ENCODE measurements at places on chromosomes 2 and 18. TPM values are rescaled to one million over a fixed set of nuclear protein-coding genes. Genes with fewer than 3 reads are reported as not detected.

- H3K4me3 ChIP-seq, result peak overlapping the region; percentile 81
- H3K4me1 ChIP-seq, result peaks cover 7% of the 10 kb centered on the region
- peak overlapping the region; percentile 39 for H3K27ac ChIP-seq
- peak; percentile 62 for DNase-seq
These were observed 515 bp downstream of the TSHZ1 start for GRCh38 chr18:75211002-75211621.

DNA sequence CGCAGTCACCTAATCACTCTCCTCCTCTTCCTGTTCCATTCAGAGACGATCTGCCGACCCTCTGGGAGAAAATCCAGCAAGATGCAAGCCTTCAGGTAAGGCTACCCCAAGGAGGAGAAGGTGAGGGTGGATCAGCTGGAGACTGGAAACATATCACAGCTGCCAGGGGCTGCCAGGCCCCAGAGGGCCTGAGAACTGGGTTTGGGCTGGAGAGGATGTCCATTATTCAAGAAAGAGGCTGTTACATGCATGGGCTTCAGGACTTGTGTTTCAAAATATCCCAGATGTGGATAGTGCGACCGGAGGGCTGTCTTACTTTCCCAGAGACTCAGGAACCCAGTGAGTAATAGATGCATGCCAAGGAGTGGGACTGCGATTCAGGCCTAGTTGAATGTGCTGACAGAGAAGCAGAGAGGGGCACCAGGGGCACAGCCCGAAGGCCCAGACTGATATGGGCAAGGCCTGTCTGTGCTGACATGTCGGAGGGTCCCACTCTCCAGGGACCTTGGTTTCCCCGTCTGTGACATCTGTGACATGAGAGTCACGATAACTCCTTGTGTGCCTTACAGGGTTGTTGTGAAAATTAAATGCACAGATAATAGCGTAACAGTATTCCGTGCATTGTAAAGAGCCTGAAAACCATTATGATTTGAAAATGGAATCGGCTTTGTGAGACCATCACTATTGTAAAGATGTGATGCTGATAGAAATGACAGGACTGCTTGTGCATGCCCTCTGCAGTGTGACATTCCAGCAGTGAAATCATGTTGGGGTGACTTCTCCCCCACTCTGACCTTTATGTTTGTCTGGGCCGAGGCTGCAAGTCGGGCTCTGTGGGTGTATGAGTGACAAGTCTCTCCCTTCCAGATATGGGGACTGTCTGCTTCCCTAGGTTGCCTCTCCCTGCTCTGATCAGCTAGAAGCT, 510 bp downstream of the IL1RN start:
- H3K4me1 ChIP-seq, result no peaks in the 10 kb centered on the region
- H3K27me3 ChIP-seq, result peaks cover 39% of the 10 kb centered on the region
- H3K4me3 ChIP-seq, result no peak overlapping the region
- no peak for DNase-seq
- no peak overlapping the region for H3K27ac ChIP-seq
- H3K36me3 ChIP-seq, result no peaks in the 10 kb centered on the region

DNA sequence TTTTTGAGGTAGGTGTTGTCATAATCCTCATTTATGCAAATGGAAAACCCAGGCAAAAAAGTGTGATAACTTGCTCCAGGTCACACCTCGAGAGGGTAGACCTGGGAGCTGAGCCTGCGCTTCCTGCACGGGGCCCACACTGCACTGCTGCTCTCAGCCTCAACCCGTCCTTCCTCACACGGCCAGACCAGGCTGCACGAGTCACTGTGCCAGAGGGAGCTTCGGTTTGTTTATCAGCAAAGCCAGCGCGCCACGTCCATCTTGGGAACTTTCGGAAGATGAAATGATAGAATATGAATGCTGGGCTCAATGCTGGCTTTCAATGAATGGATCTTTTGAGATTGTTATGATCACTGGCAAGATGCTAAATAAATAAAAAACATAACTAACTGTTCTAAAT, 14.4 kb downstream of the COPS9 start:
- H3K4me1 ChIP-seq, result no peaks in the 10 kb centered on the region
- H3K27me3 ChIP-seq, result no peaks in the 10 kb centered on the region
- H3K36me3 ChIP-seq, result no peaks in the 10 kb centered on the region
- DNase-seq, result peak; percentile 39
- no peak overlapping the region for H3K4me3 ChIP-seq
- H3K27ac ChIP-seq, result no peak overlapping the region

DNA sequence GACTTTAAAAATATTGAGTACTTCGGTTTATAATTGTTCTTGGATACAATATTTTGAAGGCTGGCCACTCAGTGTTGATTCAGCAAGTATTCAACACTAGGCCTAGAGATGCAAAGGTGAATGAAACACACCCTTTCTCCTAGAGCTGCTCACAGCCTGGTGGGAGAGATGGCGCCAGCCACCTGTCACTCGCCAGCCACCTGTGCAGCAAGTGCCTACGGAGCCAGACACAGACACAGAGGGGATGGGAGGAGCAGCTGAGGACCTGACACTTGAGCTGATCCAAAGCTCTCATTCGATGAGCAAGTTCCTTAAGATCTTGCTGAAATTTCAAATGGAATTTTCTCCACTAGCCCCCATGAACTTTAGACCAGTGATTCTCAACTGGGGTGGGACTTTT, 151.1 kb upstream of the RIOK3 start:
- peaks cover 7% of the 10 kb centered on the region for H3K4me1 ChIP-seq
- DNase-seq, result peak; percentile 40
- H3K27me3 ChIP-seq, result no peaks in the 10 kb centered on the region
- peaks cover 3% of the 10 kb centered on the region for H3K36me3 ChIP-seq
- no peak overlapping the region for H3K4me3 ChIP-seq
- no peak overlapping the region for H3K27ac ChIP-seq

DNA sequence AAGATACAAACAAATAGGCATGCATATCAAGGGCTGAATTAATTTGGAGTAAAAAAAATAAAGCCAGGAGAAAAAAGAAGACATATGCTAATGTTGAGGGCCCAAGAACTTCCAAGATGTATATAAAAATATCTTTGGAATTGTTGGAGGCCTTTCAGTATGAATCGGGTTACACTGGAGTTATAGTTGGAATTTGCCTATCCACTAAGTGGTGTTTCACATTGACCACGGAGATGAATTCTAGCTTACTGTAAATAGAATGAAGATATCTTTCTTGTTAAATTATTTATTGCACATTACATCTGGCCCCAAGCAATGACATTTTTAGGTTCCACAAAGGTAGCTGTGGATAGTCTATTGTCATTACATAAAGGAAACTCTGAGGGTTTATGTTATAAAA, 38.5 kb upstream of the TRIB2 start:
- H3K4me1 ChIP-seq, result peaks cover 6% of the 10 kb centered on the region
- H3K27ac ChIP-seq, result no peak overlapping the region
- DNase-seq, result no peak
- H3K4me3 ChIP-seq, result no peak overlapping the region

DNA sequence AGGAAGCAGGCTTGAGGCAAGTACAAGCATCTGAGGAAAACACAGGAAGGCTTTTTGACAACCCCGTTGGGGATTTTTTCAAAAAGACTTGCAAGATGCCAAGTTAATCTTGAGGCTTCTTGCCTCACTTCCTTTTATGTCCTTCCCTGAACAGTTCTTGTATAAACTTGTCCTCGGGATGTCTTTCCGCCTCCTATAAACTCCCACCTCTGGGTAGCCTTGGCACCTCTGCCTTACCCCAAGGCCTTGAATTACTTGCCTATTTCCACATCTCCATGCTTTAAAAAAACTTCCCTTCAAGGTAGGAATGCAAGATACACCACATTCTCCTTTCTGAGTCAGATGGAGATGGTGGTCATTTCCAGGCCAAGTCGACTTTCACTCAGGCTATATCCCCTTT, 106.4 kb upstream of the RBBP8 start:
- no peaks in the 10 kb centered on the region for H3K4me1 ChIP-seq
- no peaks in the 10 kb centered on the region for H3K36me3 ChIP-seq
- DNase-seq, result no peak
- H3K27ac ChIP-seq, result no peak overlapping the region

- no peak overlapping the region for H3K4me3 ChIP-seq
- peaks cover 20% of the 10 kb centered on the region for H3K27me3 ChIP-seq
- peaks cover 15% of the 10 kb centered on the region for H3K4me1 ChIP-seq
- DNase-seq, result no peak
- H3K36me3 ChIP-seq, result no peaks in the 10 kb centered on the region
These were observed 28.5 kb upstream of the MCFD2 start for GRCh38 chr2:46943881-46944798.

DNA sequence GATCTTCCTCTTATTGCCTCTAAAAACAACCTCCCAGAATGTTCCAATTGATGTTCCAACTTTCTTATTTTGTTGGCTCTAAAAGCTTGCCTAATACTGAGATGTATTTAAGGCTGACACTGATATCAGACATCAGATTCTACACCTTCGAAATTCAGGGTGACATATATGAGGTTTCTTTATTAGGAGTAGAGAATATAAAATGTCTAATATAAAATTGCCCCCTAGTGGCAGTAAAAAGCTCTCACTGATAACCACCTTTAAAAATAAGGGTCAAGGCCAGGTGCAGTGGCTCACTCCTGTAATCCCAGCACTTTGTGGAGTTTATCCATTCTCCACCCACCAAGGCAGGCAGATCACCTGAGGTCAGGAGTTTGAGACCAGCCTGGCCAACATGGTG, 789.7 kb upstream of the SLC39A10 start:
- H3K27me3 ChIP-seq, result peaks cover 7% of the 10 kb centered on the region
- no peaks in the 10 kb centered on the region for H3K36me3 ChIP-seq
- H3K4me3 ChIP-seq, result no peak overlapping the region
- H3K4me1 ChIP-seq, result no peaks in the 10 kb centered on the region

DNA sequence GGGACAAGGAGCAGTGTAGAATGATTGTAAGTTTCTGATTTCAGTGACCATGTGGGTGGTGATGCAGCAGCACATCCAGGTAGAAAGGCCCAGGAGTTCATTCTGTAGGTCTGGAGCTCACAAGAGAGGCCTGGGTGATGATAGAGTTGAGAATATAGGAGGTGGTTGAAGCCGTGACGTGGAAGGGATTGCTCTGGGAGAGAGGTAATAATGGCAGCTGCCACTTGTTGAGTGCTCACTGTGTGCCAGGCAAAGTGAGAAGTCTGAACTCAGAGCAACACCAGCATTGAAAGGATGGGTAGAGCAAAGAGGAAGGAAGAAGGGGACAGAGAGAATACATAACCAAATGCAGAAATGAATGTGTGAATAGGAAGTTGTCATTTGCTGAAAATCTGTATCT, 3.3 kb downstream of the TTLL4 start:
- H3K4me3 ChIP-seq, result no peak overlapping the region
- no peaks in the 10 kb centered on the region for H3K27me3 ChIP-seq
- DNase-seq, result no peak
- no peaks in the 10 kb centered on the region for H3K4me1 ChIP-seq
- H3K27ac ChIP-seq, result no peak overlapping the region

DNA sequence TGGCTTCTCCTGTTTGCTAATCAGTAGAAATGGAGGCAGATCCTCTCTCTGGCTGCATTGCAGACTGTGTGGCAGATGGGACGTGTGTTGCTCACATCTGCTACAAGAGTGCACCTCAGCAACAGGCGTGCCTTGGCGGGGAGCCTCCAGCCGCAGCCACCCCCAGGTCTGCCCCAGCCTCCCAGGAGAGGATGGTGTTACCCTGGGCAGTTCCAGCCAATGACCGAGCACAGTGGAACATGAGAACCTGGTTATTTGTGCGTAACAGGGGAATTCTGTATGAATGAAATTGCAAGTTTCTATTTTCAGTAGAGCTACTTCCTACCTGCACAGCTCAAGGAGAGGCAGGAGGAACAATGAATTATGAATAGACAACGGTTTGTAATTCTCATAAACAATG, 130.6 kb upstream of the CBLN2 start:
- H3K27me3 ChIP-seq, result no peaks in the 10 kb centered on the region
- no peak for DNase-seq
- H3K4me3 ChIP-seq, result no peak overlapping the region
- no peak overlapping the region for H3K27ac ChIP-seq

GRCh38 chr2:62197011-62197924, 1.4 kb downstream of the B3GNT2 start:
- H3K4me3 ChIP-seq, result peak overlapping the region; percentile 93
- no peak overlapping the region for H3K27ac ChIP-seq
- peak; percentile 81 for DNase-seq
- no peaks in the 10 kb centered on the region for H3K27me3 ChIP-seq
- H3K4me1 ChIP-seq, result peaks cover 11% of the 10 kb centered on the region

The TCF23 gene
- total RNA-seq, result not detected

The FZD7 gene
- total RNA-seq, result 271 TPM

The ZBTB7C gene
- 0.41 TPM for total RNA-seq

The CSRNP3 gene
- total RNA-seq, result 8.5 TPM

Measured in endodermal cell (in vitro differentiated cells).